ENCODE measurements at places on chromosomes 2 and 18. TPM values are rescaled to one million over a fixed set of nuclear protein-coding genes. Genes with fewer than 3 reads are reported as not detected.

LINC00305 gene
- not detected for polyA plus RNA-seq

CSRNP3 gene
- polyA plus RNA-seq = 66.6 TPM

AQP12A gene
- not detected for polyA plus RNA-seq

CNGA3 gene
- 0.64 TPM for polyA plus RNA-seq

COBLL1 gene
- not detected for polyA plus RNA-seq

DCDC2C gene
- polyA plus RNA-seq = not detected

ANKRD36 gene
- 72.8 TPM for polyA plus RNA-seq

FRZB gene
- 3.5 TPM for polyA plus RNA-seq

HOXD11 gene
- polyA plus RNA-seq = not detected

NT5DC4 gene
- not detected for polyA plus RNA-seq

MDH1B gene
- polyA plus RNA-seq = 17.8 TPM

TSPYL6 gene
- not detected for polyA plus RNA-seq

CNRIP1 gene
- 26.7 TPM for polyA plus RNA-seq

CCDC74A gene
- polyA plus RNA-seq = 34.4 TPM

CRYGD gene
- not detected for polyA plus RNA-seq

ABCG5 gene
- 0.38 TPM for polyA plus RNA-seq

DCC gene
- 37.4 TPM for polyA plus RNA-seq

SESTD1 gene
- polyA plus RNA-seq = 39.5 TPM

KHK gene
- polyA plus RNA-seq = 4.1 TPM

LYG2 gene
- polyA plus RNA-seq = not detected

SERPINB10 gene
- polyA plus RNA-seq = not detected

FAM161A gene
- 12.0 TPM for polyA plus RNA-seq

GKN2 gene
- polyA plus RNA-seq = not detected

ASIC4 gene
- polyA plus RNA-seq = 8.9 TPM

FSHR gene
- polyA plus RNA-seq = 0.36 TPM

KCNF1 gene
- polyA plus RNA-seq = 12.9 TPM

PSTPIP2 gene
- 0.48 TPM for polyA plus RNA-seq

GALR1 gene
- polyA plus RNA-seq = 0.14 TPM

RABL2A gene
- polyA plus RNA-seq = 26.7 TPM

TFPI gene
- 0.51 TPM for polyA plus RNA-seq

RTTN gene
- polyA plus RNA-seq = 24.2 TPM

CABLES1 gene
- 1.8 TPM for polyA plus RNA-seq

ABI2 gene
- polyA plus RNA-seq = 126 TPM

ANKRD30B gene
- polyA plus RNA-seq = not detected

ST8SIA5 gene
- 0.93 TPM for polyA plus RNA-seq

CDCA7 gene
- polyA plus RNA-seq = 0.78 TPM

CCDC148 gene
- polyA plus RNA-seq = 1.8 TPM

B3GNT7 gene
- polyA plus RNA-seq = 0.06 TPM

KDM3A gene
- polyA plus RNA-seq = 51.2 TPM

TRIM54 gene
- polyA plus RNA-seq = 0.28 TPM

CHRNA1 gene
- not detected for polyA plus RNA-seq

SLC5A7 gene
- not detected for polyA plus RNA-seq

AGXT gene
- polyA plus RNA-seq = not detected

FZD7 gene
- 0.76 TPM for polyA plus RNA-seq

TMEM163 gene
- 3.1 TPM for polyA plus RNA-seq

GATA6 gene
- not detected for polyA plus RNA-seq

MLPH gene
- polyA plus RNA-seq = not detected
